ENCODE measurements at places on chromosomes 3 and 15.
A peak's percentile ranks its signal among the peaks of the same experiment; 100 is the strongest.

DNA sequence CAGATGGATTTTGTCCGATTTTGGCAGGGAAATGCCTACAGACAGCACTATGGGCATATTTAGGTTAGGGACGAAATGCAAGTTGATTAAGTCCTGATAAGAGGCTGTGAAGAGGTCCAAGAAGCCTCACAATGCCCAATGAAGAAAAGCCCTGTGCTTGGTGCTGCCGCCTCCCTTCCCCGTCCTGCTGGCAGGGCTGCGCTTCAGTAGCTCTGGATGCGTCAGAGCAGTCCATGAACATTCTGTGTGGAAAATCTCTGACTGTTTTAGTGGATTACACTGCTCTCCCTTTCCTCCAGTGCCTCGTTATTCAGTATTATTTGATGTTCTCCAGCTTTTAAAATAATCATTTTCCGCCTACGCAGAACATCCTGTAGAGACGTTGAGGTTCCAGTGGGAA is 39.6 kb downstream of the MLH1 start:
- DNase-seq = no peak

DNA sequence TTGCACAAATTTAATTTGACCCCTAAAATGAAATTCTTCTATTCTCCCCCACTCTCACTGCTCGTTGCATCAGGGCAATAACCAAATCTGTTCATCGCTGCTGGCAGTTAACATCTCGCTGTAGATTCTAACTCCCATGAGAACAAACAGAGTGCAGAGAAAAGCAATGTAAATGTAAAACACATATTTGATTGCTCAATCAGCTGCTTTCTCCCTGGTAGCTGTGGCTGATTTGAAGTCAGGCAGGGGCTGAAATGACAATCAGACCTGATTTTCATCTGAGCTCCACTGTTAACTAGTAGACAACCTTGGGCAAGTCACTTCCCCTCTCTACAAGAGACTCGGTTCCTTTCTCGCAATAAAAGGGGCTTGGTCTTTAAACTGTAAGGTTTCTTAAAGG is 119.8 kb upstream of the CPNE4 start:
- DNase-seq = no peak

DNA sequence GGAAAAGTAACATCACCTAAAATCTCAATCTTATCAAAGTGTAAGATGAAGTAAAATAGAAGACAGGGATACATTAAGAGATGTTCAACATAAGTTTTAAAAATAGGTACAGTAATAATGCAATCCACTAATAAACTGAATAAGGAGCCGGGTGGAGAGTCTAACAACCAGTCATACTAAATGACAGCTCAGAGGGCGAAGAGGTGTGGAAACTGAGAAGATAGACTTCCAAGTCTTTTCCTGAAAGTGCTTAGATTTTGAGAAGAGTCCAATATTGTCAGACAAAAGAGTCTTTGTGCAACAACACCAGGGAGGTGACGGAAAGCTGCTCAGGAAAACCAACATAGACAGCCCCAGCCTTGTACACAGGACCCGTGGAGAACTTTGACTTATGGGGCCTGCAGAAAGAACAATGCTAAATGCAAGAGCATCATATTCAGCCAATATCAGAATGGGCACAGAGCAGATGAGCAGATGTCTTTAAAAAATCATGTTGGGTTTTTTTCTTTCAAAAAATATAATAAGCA is 66.4 kb downstream of the MECOM start:
- no peak for DNase-seq

DNA sequence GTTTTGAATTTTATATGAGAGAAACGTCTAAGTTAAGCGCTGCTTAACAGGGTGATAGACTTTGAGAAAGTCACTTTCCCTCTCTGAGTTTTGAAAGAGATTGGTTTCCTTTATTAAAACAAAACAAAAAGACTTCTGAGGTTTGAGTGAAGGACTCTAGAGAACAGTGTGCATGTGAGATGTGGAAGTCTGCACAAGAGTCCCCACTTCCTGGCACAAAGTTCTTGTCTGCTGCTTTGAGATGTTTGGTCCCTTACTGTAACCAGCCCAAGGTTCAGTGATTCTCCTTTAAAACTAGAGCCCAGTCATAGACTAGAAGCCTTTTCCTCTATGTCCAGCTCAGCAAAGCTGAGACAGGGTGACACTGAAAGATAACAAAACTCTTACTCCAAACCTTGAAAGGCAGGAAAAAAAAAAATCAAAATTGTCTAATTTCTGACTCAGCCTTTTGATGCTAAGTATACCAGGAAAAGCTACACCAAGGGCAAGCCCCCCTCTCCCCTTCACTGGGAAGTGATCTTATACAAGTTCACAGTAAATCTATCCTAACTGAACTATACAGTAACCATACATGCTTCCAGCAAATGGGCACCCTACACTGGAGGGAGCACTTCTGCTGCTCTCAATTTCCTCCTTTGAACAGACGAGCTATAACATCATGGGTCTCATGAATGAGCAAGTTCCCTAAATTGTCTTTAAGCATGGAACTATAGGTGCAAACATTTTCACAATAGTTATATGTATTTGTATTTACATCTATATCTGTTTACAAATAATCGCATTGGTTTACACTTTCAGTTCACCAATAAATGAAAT is 2.3 kb downstream of the POPDC2 start:
- DNase-seq = no peak

DNA sequence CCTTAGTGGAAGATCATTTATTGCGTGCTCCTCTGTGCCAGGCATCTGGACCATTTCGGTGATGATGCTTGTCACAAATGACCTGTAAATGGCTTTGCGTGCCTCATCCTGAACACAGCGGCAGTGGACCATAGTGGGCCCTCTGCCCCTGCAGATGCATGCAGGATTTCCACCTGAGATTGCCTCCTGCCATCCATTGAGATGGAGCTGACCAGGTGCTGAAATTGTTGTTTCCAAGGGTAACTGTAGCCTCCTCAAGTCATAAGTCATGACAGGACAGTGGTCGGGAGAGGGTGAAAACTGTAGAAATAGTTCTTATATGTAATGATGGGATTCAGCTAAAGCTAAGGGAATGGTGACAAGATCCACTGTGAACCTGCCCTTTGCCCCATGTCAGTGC is 35.5 kb downstream of the CLSTN2 start:
- DNase-seq = no peak

DNA sequence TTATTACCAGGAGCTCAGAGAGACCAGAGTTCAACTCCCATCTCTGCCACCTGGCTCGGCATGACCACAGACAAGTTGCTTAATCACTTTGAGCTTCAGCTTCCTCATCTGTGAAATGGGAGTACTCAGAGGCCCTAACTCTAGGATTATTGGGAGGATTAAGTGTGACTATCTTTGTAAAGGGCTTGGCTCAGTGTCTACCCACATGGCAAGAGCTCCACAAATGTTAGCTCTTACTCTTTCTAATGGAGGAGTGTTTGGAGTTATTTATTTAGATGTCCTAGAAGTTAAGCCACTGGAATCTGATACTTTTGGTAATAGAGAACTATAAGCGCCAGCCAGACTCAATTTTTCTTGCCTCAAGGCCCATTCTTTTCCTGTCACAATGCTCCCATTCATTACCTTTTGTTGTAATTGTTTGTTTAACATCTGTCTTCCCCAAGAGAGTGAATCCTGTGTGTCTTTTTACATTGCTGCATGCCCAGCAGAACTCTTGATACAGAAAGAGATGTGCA is 12.3 kb upstream of the LMCD1 start:
- DNase-seq = no peak

GRCh38 chr3:15427981-15428380 is 583 bp downstream of the EAF1 start:
- DNase-seq = peak; percentile 20

GRCh38 chr3:116473602-116474001 is 28.3 kb upstream of the LSAMP start:
- DNase-seq = no peak

DNA sequence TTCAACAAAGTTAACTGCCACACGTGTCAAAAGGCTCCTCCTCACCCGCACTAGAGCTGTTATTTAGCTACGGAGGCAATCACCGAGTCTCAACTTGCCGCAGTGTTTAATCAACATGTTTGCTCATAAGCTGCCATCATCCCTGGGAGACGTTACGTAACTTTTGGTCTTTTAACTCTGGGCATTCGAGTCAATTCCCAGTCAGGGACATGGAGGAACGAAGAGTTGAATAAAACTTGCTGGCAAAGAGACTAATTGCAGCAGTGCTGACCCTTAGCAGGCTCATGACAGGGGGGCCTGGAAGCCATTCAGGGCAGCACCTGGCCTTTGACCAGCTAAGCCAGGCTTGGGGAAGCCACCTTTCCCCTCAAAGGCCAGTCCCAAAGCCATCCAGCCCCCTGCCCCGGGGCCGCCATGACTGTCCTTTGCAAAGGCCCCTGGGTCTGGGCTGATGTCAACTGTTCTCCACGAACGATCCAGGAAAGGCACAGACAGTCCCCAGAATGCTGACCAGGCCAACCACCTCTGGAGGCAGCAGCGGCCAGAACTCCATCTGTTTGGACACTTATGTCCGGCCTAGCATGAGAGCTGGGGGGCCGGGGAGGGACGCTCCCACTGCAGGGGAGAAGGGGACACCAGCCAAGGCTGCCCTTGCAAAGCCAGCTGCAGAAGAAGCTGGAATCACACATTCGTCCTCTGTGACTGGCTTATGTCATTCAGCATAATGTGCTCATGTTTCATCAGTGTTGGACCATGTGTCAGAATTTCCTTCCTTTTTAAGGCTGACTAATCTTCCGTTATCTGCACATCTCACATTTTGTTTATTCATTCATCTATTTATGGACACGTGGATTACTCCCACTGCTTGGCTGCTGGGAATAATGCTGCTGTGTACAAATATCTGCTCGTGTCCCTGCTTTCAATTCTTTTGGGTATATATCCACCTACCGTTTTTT is 43.7 kb downstream of the PCSK6 start:
- DNase-seq = no peak

DNA sequence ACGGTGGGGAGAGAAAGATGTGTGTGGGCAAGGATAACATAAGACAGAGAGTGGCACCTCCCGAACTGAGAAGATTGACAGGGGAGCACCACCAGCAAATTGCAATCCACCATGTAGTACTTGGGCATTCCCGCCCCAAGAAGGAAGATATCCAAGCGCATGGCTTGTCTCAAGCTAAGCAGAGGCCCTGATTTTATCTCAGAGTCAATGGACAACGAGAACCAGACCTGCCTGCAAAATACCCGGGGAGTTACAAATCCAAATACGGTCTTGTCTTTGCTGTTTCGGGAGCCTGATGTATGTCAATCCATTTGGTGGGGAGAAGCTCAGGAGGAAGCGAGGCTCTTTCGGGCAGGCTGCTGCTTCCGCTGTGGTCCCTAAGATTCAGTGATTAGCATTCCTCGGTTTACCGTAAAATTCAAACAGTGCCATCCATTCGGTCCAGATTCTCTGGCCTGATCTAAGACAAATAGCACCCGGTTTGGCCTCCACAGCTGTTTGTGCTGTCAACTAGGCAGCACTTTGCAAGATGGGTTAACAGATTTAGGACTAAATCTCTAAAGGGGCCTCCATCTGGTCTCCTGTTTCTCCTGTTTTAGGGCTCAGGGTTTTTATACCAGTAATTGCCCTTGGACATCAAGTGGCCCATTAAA is 97.7 kb upstream of the WNT5A start:
- no peak for DNase-seq

DNA sequence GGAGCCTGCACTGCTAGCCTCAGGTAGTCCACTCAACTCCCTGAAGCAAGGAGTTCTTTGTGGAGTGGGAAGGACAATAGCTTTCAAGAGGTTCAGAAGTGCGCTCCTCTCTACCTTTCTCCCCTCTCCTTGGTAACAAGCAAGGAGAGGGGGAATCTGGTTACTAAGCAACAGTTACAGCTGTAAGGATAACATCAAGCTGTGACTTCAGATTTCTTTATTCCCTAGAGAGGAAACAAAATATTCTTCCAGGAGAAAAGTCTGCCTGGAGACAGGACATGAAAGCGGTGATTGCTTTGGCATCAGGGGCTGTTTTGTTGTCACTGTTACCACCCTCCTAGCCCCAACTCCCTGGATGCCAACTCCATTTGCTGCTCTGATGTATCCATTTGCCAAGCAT is 70.4 kb downstream of the TRANK1 start:
- DNase-seq = no peak

- no peak for DNase-seq
Observed at GRCh38 chr3:161347726-161348125, 23.6 kb downstream of the SPTSSB start.

DNA sequence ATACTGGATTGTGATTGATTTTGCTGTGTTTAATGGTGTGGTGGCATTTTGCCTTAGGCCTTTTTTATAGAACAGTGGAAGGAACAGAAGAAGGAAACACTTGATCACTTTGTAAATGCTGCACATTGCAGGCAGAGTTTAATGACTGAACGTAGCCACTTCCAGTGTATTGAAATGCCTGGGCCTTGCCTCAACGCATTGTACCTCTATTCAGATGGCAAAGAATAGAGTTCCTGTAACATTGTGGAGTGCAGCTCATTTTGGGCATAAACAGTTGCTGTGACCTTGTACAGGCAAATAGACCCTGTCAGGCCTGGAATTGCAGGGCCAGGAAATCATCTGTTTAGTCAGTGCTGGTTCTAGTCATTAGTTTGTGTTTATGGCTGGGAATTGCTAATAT is 225.0 kb downstream of the EPHA3 start:
- DNase-seq = no peak

DNA sequence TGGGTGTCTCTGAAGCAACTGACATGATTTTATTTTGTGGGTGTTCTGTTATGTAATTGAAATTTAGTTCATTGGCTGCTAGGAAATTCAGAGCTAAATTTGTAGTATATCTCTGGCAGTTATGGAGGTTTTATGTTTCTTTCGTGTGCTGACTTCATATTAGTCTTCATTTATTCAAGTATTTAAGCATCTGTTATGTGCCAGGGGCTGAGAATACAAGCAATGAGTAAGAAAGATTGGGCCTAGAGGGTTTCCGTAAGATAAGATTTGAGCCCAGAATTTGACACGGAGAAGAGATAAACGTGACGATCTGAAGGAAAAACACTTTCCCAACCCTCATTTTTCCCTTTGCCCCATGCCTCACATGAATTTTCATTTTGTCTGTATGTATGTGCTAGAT is 75.2 kb upstream of the ACKR4 start:
- DNase-seq = no peak
